Stimulated activated CD8-positive, alpha-beta memory T cell treated with anti-CD3 and anti-CD28 coated beads, Interleukin-4, amount 100 ng/mL, for 4 hours (primary cell): ENCODE measurements at places on chromosomes 11 and 22.

GRCh38 chr11:9629064-9629463 lies 34.8 kb upstream of the SWAP70 start:
- DNase-seq = no peak

DNA sequence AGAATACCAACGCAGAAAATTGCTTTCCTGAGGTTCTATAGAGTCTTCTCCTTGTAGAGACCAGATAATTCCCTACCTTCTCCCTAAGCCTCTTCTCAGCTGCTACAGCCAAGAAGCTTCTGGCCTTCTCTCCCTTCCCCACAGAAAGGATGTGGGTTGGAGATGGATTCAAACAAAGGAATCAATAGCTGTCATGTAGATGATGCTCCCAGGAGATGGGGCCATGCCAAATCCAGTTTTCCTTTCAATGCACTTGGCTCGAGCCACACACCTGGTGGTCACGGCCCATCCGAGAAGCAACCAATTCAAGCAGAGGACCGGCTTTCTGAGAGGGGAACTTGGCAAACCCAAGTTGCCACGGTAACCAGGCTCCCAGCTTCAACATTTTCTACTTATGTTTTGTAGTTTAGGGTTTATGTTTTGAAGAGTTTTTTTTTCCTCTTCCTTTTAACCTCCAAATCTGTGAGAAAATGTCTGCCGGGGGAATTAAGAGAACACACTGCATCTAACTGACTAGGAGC lies 31.3 kb upstream of the OPCML start:
- DNase-seq = no peak

- no peak for DNase-seq
These were observed 16.4 kb upstream of the UPK3A start for GRCh38 chr22:45268167-45268957.

GRCh38 chr22:37870273-37870672 lies 21.1 kb downstream of the EIF3L start:
- no peak for DNase-seq

DNA sequence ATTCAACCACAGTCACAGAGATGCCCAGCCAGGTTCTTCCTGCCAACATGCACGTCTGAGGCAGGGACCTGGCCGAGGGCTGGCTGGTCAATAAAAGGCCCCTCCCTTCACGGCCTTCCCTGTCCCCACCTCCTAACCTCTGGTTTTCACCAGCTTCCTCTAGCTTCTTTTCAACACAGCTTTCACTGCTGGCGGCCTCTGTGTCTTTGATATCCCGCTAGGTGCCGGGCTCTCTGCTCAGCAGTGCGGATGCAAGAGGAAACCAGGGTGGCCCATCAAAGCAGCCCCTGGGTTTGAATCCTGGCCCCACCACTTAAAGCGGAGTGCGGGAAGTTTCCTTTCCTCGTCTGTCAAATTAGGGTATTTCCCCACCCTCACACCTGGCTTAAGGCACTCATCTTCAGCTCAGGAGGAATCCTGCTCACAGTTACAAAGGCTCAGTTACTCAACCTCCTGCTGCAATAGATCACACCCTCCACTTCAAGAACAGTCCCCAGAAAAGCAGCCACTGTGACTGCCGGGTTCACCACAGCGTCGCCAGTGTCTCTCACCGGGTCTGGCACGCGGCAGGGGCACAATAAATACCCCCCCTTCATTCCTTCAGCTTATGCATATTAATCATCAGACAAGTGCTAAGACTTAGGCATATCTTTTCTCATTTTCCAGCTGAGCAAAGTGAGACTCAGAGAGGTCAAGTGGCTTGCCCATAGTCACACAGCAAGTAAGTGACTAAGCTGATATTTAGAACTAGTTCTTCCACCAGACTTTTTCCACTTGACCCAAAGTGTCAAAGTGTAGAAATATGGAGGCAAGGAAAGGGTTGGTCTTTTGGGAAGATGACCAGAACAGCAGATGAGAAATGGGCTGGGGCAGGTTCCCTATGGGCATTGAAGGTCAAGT lies 45.7 kb downstream of the TXN2 start:
- peak; percentile 36 for DNase-seq

DNA sequence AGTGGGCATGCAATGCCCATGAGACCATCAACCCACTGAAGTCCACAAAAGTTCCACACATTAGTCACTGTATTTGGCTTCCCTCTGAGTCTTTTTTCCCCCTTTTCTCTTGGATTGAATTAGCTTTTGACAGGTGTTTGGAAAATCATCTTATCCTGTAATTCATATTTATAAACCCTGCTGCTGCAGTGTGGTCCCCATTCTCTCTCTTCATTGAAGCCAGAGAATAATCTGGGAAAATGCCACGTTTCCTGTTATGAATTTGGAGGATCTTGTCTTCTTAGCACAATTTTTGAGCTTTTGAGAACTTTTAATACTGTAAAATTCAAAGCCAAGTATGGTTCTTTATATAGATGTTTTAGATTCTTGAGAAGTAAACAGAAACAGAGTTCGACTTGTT lies 84.8 kb downstream of the UVRAG start:
- no peak for DNase-seq

- no peak for DNase-seq
These were observed 830.8 kb downstream of the TBC1D22A start for GRCh38 chr22:47593291-47593690.

GRCh38 chr11:1303126-1303821 lies 6.2 kb downstream of the TOLLIP start:
- no peak for DNase-seq
